ENCODE measurements at places on chromosomes 3 and 15.

DNA sequence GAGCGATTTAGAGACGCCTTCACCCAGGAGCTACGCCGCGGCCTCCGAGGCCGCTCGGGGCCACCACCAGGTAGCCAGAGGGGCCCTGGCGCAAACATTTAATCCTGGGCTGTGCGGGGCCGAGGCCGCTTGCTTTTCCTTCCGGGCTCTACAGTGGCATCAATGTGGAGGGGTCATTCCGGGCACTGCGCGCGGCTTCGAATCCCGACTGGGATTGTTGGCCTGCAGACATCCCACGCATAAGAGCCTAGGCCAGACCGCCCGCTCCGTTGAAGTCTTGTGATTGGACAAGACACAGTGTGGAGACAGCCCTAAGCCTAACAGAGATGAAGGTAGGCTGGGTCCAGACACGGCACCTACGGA lies 568 bp upstream of the NCBP2 start:
- DNase-seq = peak; percentile 24

DNA sequence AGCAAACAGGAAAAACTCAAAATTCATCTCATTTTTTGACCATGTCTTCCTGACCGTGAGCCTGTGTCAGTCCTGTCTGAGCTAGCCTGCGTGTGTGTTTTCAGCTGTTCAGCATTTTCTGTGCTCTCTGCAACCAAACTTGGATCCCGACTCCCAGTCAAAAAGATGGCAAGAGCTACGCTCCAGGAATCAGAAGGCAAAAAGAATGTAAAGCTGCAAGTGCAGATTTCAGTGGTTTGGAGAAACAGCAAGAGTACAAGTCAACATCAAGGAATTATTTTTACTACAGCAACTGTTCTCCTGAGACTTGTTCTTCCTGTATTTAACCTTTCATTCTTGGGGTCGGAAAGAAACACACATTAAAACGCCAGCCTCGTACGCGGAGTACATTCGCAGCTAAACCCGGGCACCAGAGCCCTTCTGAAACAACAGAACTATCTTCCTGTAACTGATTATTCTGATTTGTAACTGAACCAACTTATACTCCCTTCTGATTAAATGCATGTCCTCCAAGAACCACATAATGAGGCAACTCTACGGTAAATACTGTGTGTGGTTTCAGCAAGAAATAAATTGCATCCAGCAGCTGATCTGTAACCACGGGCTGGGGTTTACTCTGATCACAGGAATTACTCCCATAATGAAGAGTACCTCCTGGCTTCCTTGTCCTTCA lies 107.4 kb downstream of the LRIG1 start:
- no peak for DNase-seq

DNA sequence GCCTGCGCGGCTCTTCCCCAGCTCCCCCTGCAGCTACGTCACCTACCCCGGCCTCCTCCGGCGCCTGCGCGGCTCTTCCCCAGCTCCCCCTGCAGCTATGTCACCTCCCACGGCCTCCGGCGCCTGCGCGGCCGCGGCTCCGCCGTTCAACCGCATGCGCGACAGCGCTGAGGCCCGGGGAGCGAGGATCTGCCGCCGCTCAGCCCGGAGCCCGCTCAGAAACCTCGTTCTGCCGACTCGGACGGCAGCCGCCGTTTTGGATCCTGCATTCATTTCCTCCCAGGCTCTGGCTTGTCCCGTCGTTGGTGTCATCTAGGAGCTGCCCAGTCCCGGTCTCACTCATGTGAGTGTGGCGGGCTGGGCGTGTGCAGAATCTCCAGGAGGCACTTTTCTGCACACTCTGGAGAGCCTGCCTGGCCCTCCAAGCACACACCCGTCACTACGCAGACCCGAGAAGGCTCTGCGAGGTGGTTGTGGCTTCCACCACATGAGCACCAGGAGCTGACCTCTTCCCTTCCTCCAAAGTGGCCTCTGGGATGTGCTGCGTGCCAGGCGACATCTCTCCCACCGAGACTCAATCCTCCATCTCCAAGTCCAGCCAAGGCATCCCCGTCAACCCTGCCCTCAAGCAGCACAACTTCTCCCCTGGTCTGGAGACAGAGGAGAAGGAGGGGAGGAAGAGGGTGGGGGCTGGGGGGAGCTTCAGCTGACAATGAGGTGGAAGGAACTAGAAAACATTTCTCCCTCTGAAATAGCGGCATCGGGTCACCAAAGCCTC lies 165.3 kb downstream of the CHSY1 start:
- DNase-seq = no peak

- DNase-seq = no peak
Measured at GRCh38 chr15:85741021-85741421, 53.7 kb downstream of the KLHL25 start.

- no peak for DNase-seq
Measured at GRCh38 chr15:68582236-68582635, 3.4 kb downstream of the CORO2B start.

DNA sequence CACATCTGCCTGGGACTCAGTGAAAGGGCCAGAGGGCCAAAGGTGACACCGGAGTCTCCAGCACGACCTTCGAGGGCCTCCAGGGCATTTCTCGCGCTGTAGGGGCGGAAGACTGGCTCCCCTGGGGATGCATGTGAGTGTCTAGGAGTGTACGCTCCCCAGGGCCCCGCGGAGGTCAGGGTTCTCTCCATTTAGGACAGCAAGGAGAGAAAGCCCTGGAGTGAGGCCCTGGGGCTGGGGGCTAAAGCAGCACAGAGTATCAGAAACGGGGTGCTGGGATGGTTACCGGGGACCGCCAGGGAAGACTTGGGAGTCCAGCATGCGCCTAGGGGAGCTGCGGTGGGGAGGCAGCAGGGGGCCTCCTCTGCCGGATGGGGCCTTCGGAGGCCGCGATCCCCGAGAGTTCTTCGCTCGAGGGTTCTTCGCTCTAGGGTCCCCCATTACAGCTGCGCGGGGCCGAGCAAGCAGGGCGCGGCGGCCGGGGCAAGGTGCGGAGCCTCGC lies 595 bp upstream of the APBA2 start:
- DNase-seq = no peak

DNA sequence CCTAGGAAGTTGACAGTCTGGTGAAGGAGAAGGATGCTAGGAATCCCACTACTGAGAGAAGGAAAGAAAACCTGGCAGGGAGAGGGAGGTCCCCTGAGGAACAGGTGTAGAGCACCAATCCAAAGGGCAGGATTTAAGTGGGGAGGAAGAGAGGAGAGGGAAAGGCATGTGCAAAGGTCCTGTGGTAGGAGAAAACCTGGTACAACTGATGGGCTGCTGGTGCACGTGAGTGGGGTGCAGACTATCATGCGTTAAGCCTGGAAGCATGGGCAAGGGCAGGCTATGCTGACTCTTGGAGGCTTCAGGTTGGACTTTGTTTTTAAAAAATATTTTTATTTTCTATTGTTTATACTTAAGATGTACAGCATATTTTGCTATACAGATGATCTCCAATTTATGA lies 209.6 kb downstream of the PDZRN3 start:
- no peak for DNase-seq

GRCh38 chr3:74075241-74075640 lies 450.5 kb upstream of the PDZRN3 start:
- no peak for DNase-seq

GRCh38 chr15:36964626-36965025 lies 135.7 kb downstream of the MEIS2 start:
- no peak for DNase-seq

DNA sequence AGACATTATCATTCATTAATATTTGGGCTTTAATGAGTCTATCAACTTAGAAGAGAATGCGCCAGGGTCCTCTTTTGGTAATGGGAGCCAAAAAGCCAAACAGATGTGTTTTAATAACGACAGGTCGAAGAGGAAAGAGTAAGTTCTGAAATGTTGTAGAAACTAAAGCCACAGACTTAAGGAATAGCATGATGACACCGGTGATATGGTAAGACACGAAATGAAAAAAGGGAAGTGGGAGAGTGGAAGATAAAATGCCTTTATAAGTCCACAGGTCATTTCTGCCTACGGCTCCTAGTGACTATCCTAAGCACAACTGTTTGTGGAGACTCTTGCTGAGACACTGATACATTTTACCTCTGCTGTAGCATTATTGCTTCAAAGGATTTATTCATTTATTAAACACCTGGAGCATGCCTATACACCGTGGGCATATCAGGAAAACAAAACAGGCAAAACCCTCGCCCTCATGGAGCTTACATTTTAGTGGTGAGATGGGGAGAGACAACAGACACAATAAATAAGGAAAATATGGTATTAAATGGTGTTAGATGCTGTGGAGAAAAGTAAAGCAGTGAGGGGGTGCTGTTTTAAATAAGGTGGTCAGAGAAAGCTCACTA lies 11.7 kb upstream of the CD47 start:
- DNase-seq = no peak

DNA sequence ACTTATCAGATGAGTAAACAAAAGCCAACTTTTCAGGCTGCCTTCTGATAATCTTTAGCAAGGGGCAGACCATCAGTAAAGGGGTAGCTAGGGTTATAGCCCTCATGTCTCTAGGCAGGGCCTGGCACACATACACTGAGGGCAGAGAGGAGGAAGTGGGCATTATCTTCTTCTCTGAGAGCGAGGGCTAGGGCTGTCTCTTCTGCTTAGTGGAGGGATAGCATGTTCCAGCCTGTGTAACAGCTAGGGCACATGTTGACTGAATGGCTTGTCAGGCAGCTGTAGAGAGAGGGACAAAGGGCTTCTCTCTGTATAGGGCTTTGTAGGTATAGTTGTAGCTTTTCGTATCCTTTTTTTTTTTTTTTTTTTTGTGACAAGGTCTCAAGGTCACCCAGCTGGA lies 17.8 kb downstream of the CRTC3 start:
- DNase-seq = no peak

DNA sequence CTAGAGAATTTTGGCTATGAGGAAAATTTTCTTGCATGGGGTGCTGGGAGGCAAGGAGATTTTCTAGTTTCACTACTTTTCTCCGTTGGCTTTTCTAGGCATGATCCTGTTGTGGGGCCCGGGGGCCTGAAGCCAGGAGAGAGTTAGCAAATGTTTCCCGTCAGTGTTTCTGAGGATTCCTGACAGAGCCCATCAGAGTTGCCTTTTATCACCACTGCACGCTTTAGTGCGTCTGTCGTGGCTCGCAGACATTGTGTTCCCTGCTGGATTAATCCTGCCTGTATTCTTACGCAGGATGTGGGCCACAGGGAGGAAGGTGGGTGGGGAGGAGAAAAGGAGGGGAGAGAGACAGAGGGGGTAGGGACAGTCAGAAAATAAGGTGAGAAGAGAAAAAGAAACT lies 18.1 kb upstream of the BOC start:
- DNase-seq = no peak

DNA sequence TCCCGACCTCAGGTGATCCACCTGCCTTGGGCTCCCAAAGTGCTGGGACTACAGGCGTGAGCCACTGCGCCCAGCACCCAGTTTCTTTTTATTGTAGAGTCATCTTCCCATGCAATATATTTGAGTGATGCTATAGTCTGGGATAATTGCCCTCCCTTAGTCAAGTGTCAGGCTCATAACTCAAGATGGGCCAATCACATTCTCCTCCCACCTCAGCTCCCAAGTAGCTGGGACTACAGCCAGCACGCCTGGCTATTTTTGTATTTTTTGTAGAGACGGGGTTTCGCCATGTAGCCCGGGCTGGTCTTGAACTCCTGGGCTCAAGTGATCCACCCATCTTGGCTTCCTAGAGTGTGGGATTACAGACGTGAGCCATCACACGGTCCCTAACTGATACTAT lies 15.2 kb upstream of the PTPN9 start:
- DNase-seq = no peak

GRCh38 chr3:184372296-184372821 lies 5.6 kb downstream of the THPO start:
- no peak for DNase-seq

- no peak for DNase-seq
Measured at GRCh38 chr3:187737006-187737367, 8.3 kb downstream of the BCL6 start.

- no peak for DNase-seq
Measured at GRCh38 chr3:124671106-124671505, 59.1 kb upstream of the UMPS start.

DNA sequence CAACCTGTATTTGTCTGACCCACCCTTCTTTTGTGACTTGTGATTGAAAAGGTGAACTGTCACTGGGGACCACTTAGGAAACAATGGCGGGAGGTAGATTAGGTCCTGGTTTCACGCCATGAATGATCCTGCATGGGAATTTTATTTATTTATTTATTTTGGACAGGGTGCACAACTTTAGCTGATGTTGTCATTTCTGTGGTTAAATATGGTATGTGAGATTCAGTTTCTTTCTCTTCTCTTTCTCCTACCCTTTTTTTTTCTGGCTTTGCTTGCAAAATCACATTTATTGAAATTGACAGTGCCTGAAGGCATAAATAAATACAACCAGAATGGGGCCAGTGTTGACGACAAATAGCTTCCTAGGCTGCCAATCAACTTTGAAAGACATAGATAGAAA lies 18.0 kb upstream of the HTR3E start:
- no peak for DNase-seq

GRCh38 chr3:151800431-151800830 lies 13.5 kb upstream of the AADAC start:
- no peak for DNase-seq

GRCh38 chr3:141236361-141236760 lies 4.7 kb downstream of the PXYLP1 start:
- DNase-seq = no peak

GRCh38 chr3:182793663-182794454 lies 555 bp downstream of the ATP11B start:
- peak; percentile 10 for DNase-seq

- no peak for DNase-seq
Measured at GRCh38 chr3:2535206-2535605, 436.5 kb downstream of the CNTN4 start.

GRCh38 chr15:74430510-74430951 lies 3.2 kb downstream of the SEMA7A start:
- no peak for DNase-seq

GRCh38 chr3:190382082-190382481 lies 5.9 kb upstream of the CLDN16 start:
- no peak for DNase-seq

DNA sequence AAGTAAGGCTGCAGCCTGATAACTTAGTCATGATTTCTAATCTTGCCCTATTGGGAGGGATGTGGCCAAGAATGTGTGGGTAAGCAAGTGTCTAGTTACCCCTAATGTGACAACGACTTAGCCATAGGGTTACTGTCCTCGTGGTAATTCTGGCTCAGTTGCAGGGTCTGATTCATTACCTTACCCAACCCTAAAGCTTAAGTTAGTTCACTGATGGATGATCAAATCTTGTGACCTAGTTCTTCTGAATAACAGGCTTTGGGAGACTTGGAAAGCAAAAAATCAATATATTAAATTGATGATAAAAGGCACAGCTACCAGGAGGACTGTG lies 1.6 kb upstream of the INTS14 start:
- DNase-seq = no peak

GRCh38 chr3:114310695-114311094 lies 16.9 kb downstream of the TIGIT start:
- DNase-seq = no peak
